H4 (cell line): ENCODE measurements at places on chromosomes 2 and 18. TPM values are rescaled to one million over a fixed set of nuclear protein-coding genes. Genes with fewer than 3 reads are reported as not detected.

The SATB2 gene
- total RNA-seq = 10.3 TPM in 2 replicates

The C18orf54 gene
- total RNA-seq = 2.5 and 4.4 TPM in 2 replicates

The LYPD1 gene
- 22.0 and 37.9 TPM in 2 replicates for total RNA-seq

The VPS4B gene
- 40.7 and 43.5 TPM in 2 replicates for total RNA-seq

GRCh38 chr2:23460228-23460627 is 75.2 kb downstream of the KLHL29 start:
- DNase-seq = peak; percentile 11

GRCh38 chr2:118880501-118880900 is 33.1 kb upstream of the EN1 start:
- DNase-seq = no peak

DNA sequence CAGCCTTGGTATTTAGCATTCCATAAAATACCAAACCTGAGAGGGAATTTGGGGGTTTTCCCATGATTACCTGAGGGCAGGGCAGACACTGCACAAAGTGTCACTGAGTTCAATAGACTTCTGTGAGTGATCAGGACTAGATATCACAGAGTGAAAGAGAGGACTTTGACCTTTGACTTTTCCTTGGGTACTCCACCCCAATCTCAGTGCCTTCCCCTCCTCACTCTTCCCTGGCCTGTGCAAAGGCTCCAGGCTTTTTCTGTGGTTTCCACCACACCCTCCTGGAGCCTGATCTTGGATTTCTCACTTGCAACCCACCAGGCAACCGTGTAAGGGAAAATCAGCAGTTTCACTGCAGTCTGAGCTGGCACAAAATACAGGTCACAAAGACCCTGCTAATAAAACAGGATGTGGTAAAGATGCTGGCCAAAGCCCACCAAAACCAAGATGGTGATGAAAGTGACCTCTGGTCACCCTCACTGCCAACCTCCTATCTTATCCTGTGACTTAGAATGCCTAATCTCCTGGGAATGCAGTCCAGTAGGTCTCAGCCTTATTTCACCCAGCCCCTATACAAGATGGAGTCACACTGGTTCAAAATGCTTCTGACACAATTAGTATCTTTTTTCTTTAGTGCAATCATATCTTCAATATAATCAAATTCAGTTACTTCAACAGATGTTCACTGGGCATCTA is 64.0 kb downstream of the BOD1L2 start:
- peak; percentile 24 for DNase-seq
